ENCODE measurements at places on chromosomes 16 and 17. TPM values are rescaled to one million over a fixed set of nuclear protein-coding genes. Genes with fewer than 3 reads are reported as not detected.

The MEOX1 gene
- 0.65 TPM for total RNA-seq

The GINS2 gene
- total RNA-seq, result 5.9 TPM

The KIF2B gene
- not detected for total RNA-seq

The OR1F1 gene
- total RNA-seq, result not detected

The DNAI2 gene
- total RNA-seq, result not detected

The ADGRG1 gene
- total RNA-seq, result 14.1 TPM

The CFAP97D1 gene
- total RNA-seq, result not detected

The CSH1 gene
- total RNA-seq, result not detected

The BCL6B gene
- under 0.01 TPM for total RNA-seq

The CNGB1 gene
- total RNA-seq, result not detected

The CLDN7 gene
- 15.2 TPM for total RNA-seq

The AOC3 gene
- total RNA-seq, result under 0.01 TPM

The LHX1 gene
- under 0.01 TPM for total RNA-seq

The KRT27 gene
- total RNA-seq, result 0.79 TPM

The TPSG1 gene
- total RNA-seq, result not detected

The GPRC5C gene
- 2.8 TPM for total RNA-seq

The CTRB2 gene
- total RNA-seq, result not detected

The CRYM gene
- not detected for total RNA-seq

The SEZ6L2 gene
- 1.2 TPM for total RNA-seq

The MSLN gene
- total RNA-seq, result 139 TPM

The XPO6 gene
- 108 TPM for total RNA-seq

The FZD2 gene
- total RNA-seq, result 13.7 TPM

The ITPRIPL2 gene
- 97.5 TPM for total RNA-seq

The CAVIN1 gene
- total RNA-seq, result 464 TPM

The PPL gene
- total RNA-seq, result 33.4 TPM

The TEKT1 gene
- total RNA-seq, result not detected

The KRT39 gene
- not detected for total RNA-seq
